Fibroblast of pulmonary artery (primary cell): ENCODE measurements at places on chromosomes 12 and 14.
A peak's percentile ranks its signal among the peaks of the same experiment; 100 is the strongest.

GRCh38 chr12:67091204-67091603 lies 178.0 kb upstream of the CAND1 start:
- DNase-seq: no peak

- DNase-seq: no peak
Observed at GRCh38 chr12:77640356-77640755, 190.3 kb upstream of the NAV3 start.

DNA sequence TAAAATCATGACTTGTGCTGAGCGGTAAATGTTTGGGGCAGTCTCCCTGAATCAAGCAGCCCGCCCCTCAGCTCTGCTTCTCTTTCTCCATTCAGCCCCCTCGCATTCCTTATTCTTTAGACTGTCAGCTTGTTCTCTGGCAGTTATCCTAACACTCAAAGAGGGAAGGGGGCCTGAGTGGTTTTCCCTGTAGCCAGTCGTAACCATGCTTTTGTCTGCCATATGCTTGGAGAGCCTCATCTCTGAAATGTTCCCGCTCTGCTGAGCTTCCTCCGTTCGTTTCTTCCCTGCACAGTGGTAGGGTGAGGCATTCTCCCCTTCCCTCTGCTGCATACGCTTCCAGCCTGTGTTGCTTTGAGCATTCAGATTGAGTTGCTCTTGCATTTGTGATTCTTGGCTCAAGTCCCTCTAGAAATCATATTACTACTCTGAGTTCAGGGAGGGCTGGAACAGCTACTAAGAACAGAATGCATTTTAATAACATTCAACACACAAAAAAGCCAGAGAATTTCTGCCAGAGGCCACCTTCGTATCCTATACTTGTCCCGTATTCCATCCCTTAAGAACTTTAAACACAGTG lies 119.7 kb downstream of the FBXL14 start:
- peak; percentile 85 for DNase-seq

- peak; percentile 41 for DNase-seq
Observed at GRCh38 chr12:9721394-9722092, 11.4 kb downstream of the CLECL1 start.

GRCh38 chr14:101236496-101237251 lies 324.6 kb upstream of the DIO3 start:
- no peak for DNase-seq

GRCh38 chr14:67622675-67623074 lies 3.0 kb downstream of the ARG2 start:
- DNase-seq: peak; percentile 92

DNA sequence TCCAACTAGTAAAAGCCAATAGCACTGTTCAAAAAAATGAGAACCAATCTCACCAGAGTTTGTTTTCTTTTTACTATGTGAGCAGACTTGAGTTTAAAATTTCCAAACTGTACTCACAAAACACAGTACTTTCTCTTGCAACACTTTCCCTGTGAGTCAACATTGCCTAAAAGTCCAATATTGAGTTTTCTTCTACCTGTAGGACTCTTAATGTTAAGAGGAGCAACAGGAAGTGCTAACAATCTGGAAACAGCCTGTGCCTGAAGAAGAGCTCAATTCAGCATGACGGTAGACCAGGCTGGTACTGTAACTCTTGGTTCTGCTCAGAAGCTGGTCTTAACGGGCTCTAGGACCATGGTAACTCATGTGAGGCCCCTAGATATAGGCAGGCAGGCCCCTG lies 144.3 kb downstream of the MED13L start:
- peak; percentile 60 for DNase-seq

DNA sequence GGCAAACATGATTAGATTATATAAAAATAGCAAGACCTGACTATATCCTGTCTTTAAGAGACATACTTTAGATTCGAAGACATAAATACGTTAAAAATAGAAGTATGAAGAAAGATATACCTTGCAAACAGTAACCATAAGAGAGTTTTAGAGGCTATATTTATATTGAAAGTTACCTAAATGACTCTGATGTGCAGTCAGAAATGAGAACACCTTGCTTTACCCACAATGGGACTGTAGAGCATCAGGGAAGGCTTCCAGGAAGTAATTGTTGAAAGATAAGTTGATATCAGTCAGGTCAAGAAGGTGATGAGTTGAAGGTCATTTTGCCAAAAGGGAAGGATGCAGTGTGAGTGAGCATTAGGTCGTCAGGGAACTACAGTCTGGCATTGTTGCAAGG lies 110.2 kb downstream of the NEDD1 start:
- DNase-seq: no peak

- DNase-seq: peak; percentile 87
Observed at GRCh38 chr14:24436355-24437019, 6.1 kb downstream of the SDR39U1 start.

DNA sequence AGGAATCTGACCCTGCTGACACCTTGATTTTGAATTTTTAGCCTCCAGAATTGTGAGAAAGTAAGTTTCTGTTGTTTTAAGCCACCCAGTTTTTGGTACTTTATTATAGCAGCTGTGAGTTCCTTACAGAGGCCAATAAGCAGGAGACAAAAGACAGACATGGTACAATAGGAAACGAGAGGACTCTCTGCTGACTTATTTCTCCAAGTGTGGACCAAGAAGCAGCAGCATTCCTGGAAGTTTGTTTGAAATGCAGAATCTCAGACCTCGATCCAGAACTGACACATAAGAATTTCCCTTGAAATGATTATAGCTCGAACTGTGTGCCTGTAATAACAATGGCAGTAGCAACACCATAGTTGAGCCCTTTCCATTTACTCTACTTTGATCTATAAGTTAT lies 31.9 kb upstream of the LUM start:
- DNase-seq: peak; percentile 59

DNA sequence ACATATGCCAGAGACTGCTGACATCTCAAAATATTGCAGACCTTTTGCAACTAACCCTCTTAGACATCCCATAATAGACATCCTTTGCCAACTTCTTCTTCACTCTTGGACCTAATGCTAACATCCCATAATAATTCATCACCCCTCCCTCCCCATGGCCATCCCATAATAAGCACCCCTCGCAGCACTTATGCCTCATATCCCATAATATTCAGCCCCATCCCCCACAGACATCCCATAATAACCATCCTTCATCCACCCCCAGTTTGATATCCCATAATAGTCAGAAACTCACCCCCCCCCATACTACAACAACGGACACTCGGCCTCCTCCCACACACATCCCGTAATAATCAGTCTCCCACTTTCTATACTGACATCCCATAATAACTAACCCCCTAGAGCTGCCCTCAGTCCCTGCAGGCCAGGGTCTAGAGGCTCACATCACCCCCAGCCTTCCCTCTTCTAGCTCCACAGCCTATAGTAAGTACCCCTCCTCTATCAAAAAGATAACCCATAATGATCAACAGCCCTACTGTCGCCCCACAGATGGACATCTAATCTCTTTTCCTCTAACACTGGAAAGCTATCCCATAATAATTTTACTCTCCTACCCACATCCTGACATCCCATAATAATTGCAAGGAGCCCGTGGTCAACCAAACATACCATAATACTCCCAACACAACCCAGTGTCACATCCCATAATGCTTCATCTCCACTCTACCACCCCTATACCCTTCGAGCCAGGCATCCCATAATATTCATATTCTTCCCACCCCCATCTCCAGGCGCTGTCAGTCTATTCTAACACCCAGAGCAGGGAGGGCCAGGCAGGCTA lies 792 bp upstream of the CHD4 start:
- DNase-seq: peak; percentile 59

DNA sequence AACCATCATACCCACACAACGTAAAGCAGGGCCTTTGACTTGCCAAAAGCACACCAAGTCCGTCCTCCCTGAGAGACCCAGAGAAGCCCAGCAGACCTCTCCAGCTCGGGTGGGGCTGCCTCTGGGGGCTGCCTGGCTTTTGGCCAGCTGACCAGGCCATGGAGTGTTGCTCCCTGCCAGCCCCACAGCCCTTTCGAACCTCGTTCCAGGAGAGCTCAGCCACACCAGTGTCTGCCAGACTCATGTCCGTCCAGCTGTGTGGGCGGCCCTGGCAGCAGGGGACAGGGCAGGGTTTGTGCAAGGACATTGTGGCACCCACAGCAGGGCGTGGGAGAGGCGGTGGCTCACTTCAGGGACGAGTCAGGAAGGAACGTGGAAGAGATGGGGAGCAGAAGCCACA lies 22.6 kb upstream of the IRF2BPL start:
- DNase-seq: no peak

DNA sequence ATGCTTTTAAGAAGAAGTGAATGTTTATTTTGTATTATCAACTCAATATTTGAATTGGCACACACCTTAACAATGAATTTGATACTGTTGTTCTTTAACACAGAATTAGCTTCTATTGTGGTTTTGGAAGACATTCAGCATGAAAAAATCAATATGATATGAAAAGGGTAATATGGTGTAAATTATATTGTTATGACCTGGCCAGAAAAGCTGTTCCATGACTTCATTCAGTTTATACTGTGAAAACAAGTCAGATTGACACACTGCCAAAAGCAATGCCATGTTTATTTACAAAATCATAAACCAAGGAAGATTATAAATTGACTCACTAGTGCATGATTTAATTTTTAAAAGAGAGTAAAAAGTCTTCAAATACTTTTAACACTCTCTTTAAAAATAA lies 851.4 kb upstream of the SEL1L start:
- no peak for DNase-seq

DNA sequence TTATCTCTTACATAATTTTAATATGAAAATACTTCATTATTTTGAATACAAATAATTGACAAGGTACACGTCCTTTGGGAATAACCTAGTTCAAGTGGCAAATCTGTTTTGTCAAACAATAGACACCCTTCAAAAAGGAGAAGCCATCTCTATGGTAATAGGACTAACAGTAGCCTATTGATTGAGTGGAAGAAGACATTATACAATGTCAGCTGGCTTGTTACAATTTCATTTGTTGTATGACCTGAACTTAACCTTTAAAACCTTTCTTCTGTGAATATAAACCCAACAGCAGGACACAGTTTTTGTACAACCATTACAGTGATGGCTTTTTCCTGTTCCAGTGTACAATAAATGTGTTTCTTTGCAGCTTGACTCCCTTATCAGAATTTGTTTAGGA lies 8.1 kb downstream of the TMEM260 start:
- DNase-seq: no peak

- DNase-seq: no peak
Observed at GRCh38 chr14:34009956-34010355, 59.1 kb upstream of the EGLN3 start.

DNA sequence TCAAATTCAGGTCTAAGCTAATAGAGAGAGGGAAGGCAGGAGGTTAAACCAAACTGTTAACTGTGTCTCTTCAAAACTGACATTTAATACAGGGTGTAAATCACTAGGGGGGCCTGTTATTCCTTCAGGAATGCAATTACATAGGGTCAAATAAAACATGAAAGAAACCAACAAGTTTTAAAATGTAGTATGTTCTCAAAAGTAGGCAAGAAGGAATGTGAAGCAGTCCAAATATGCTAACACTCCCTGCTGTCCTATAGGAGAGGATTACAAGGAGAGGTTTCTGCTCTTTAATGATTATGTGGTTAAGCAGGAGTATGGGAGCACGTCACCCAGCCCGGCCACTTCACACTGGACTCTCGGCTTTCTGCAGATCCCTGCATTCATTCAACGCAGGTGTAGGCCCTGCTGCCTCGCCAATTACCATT lies 42.5 kb upstream of the BMP4 start:
- peak; percentile 48 for DNase-seq
